Activated B cell treated with CpG ODN at 0.5 μM for 24 hours (primary cell): ENCODE measurements at places on chromosomes 13 and 19.

GRCh38 chr19:41456342-41456918 lies 13.5 kb downstream of the ERICH4 start:
- DNase-seq: no peak

DNA sequence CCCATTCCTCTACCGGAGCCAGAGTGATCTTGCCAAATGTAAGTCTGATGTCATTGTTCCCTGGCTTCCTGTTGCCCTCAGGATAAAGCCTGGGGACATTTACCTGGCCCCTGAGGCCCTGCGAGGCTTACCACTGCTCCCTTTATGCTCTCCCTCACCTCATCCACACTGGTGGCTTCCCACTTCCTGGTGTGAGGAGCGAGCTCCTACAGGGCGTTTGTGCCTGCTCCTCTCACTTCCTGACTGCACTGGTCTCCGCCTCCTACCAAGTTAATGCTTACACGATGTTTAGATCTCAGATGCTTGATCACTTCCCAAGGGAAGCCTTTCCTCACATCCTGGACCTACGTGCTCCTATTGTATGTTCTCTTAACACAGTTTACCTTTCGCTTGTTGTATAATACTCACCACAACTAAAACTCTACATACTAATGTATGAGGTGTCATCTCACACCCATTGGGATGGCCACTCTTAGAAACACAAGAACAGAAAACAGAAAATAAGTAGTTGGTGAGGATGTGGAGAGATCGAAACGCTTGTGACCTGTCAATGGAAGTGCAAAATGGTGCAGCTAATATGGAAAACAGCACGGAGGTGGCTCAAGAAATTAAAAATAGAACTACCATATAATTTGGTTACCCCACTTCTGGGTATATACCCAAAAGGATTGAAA lies 177.6 kb downstream of the SHISA2 start:
- DNase-seq: no peak

DNA sequence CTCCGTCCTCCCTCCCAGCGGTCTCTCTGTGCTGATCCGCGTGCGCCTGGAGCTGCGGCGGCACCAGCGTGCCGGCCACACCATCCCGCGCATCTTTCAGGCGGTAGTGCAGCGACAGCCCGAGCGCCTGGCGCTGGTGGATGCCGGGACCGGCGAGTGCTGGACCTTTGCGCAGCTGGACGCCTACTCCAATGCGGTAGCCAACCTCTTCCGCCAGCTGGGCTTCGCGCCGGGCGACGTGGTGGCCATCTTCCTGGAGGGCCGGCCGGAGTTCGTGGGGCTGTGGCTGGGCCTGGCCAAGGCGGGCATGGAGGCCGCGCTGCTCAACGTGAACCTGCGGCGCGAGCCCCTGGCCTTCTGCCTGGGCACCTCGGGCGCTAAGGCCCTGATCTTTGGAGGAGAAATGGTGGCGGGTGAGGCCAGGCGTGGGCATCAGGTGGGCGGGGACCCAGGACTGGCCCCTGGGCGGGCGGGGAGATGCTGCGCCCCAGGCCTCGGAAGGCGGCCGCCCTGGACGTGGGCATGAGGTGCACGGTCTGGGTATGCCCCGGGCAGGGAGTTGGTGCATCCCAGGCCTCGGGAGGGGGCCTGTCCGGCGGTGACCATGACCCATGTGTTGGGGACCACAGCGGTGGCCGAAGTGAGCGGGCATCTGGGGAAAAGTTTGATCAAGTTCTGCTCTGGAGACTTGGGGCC lies 16.4 kb downstream of the SLC27A1 start:
- DNase-seq: no peak

GRCh38 chr19:39047073-39047472 lies 14.7 kb upstream of the FBXO27 start:
- no peak for DNase-seq

DNA sequence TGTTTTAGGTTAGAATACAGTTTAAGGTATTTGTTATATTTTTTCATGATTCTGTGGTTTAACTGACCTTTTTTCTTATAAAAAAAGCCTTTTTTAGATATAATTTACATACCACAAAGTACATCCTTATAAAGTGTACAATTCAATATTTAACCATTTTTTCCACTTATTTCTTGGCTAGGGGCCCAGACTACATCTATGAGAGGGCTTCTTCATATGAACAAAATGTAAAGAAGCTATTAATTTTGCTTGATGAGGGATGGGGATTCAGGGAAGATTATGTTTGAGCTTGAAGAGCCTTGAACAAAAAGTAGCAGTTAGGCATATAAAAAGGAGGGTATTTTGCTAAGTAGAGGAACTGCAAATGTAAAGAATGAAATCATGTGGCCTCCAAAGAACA lies 2.2 kb downstream of the CCDC122 start:
- no peak for DNase-seq
